Activated T-cell treated with anti-CD3 and anti-CD28 coated beads, Interleukin-2, amount 50 U/mL, for 72 hours (primary cell): ENCODE measurements at places on chromosomes 2 and 18.

- no peak for DNase-seq
Measured at GRCh38 chr2:49069829-49070228, 84.5 kb downstream of the FSHR start.

DNA sequence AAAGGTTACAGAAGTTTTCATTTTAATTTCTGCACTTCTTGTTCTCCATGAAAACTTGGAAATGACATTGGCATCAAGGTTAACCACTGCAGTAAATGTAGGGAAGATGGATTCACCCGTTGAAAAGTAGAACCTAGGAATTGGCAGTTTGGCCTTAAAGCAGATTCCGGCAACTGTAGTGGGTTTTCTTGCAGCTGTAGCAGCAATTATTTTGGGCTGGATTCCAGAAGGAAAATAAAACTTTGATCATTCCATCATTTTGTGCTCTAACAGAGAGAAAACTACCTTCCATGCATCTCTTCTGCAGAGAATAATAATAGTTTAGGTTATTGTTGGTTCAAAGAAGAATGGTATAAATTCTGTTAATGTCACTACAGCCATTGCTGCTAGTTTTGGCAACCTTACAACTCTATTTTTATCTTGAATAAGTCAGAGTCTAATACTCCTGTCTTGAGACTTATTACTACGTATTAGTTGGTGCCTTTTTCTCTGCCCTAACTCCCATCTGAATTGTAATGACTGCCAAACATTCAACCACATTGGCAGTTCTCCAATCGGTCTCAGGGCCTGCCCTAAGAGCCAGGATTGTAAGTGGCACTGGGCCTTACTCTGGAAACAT lies 178.1 kb upstream of the PIEZO2 start:
- no peak for DNase-seq

DNA sequence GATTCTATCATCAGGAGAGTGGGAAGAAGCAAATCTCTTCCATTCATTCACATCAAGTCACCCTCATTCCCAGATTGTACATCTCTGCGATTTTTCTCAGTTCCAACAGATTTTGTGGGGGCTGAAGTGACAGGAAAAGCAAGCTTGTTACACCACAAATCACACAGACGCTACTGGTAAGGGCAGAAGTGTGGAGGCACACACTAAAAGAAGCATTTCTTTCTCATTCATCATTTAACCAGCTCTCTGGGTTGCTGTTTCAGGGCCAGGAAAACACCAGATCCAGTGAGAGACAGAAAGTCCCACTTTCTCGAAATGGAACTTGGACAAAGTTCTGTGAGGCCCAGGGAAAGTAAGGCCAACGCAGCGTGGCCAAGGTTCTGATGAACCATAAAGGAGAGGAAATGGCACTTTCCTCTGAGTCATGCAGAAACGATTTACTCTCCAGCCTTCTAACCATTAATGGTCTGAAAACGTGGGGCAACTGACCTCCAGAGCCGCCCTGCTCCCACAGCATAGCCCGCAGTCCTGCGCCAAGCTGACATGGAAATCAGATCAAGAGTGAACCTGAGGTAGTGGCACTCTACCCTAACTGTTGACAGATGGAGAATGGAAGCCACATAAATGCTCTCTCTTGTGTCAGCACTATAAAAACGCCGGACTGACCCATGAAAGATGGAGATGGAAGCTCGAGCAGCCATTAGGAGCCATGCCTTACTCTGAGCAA lies 191.0 kb downstream of the C1D start:
- DNase-seq, result no peak

- DNase-seq, result no peak
Measured at GRCh38 chr2:28620801-28621171, 124.9 kb downstream of the PLB1 start.

DNA sequence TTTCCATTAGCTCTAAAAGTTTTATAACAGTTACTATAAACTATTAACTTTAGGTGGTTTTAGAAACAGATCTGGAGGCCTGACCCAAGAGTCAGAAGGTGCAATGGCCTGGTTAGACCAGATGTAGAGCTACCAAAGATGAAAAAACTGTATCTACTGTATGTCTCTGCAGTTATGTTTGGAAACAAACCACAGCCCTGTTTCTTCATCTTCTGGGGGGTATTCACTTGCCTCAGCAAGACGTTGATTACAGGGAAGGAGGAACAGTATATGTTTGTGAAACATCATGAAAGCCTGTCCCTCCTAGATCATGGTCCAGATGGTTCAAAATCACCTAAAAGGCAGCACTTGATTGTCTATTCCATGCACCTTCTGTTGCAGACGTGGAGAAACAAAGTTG lies 220.2 kb downstream of the SUCLG1 start:
- no peak for DNase-seq

DNA sequence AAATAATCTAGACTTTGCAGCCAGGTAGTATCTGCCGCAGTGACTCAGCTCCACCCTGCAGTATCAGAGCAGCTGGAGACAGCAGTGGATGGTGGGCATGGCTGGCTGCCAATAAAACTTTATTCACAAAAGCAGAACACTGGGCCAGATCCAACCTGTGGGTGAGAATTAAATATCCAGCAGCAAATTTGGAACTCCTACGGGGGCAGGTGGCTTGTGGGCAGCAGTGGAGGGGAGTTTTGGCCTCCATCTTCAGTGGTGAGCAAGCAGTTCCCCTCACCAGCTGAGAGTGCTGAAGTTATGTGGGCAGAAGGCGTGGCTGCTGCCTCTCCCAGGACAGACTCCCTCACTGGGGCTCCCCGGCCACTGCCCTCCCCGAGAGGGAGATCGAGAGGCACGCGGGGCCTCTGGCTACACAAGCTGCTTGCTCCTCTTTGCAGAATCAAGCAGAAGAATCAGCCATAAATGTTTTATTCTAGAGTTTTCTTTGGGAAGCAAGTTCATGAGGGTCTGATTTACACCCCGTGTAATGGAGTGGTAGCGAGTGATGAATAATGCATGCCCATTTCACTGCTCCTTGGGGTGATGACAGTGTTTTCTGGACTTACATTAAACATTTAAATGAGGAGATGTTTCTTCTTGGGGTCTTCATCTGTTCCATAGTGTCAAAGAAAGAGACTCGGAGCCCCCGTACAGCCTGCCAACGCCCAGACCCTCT lies 204.3 kb downstream of the SEPTIN10 start:
- no peak for DNase-seq

- peak; percentile 54 for DNase-seq
Measured at GRCh38 chr2:161992531-161992930, 81.5 kb downstream of the DPP4 start.
